G401 (cell line): ENCODE measurements at places on chromosomes 6 and 20. TPM values are rescaled to one million over a fixed set of nuclear protein-coding genes. Genes with fewer than 3 reads are reported as not detected.

Gene TCF21
- total RNA-seq: not detected in 2 replicates

Gene SLA2
- 0.10 TPM in 1 of 2 replicates, not detected in the other for total RNA-seq

Gene IPCEF1
- total RNA-seq: not detected in 2 replicates

Gene TRDN
- not detected in 2 replicates for total RNA-seq

Gene CST1
- not detected in 2 replicates for total RNA-seq

GRCh38 chr6:42278131-42278853, 60.6 kb upstream of the MRPS10 start:
- DNase-seq: no peak

DNA sequence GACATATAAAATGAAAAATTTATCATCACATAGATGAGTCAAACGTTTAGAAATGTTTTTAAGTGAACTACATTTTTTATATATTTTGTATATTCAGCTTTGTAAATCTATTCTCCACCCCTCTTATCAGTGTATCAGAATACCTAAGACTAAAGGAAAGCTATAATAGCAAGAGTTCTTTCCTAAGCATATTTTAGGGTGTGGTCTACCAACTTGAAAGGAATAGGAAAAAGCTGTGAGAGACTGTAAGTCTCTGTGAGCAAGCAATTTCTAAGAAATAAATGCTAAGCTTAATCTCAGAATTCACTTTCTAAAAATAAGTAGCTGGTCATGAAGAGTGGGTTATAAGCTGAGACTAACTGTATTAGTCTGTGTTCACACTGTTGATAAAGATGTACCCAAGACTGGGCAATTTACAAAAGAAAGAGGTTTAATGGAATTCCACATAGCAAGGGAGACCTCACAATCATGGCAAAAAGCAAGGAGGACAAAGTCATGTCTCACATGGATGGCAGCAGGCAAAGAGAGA, 175.4 kb upstream of the PREP start:
- DNase-seq: no peak

DNA sequence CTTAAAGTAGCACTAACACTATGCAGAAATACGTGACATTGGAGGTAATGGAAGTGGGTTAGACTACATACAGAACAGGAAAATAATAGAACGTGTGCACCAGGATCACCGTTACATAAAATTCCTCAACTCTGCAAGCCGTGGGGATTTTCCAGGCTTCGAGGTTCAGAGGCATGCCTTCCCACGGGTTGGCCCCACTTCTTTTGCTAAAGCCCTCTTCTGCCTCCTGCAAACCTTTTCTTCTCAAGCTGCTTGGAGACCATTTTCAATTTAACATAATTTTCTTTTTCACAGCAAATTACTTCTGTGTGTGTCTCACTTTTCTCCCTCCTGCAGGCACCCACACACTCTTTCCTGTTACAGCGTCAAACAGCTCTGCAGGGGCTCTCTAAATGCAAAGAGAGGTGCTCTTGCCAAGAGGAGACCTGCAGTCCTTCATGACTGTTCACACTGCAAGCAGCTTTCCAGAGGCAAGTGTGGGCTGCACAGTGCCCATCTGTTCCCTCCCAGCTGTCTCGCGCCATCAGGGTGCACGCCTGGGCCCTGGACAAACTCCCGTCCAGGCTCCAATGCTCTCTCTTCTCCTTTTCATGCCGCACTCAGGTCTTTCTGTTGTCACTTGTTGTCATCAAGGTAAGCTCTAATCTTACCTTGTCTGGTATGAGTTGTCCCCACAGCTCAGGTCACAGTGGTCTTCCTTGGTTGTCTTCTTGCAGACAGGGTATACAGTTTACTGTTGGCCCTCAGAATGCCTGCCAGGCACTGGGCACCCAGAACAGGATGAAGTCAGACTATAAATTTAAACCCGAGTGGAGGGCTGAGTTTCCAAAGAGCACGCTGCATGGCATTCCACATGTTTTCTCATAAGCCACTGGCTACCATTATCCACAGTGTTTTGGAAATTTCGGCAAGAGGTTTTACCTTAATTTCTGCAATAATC, 164.8 kb upstream of the GGTLC1 start:
- no peak for DNase-seq

GRCh38 chr6:162821102-162821501, 93.3 kb downstream of the PACRG start:
- peak; percentile 4 for DNase-seq

- DNase-seq: no peak
These were observed 34.3 kb downstream of the GJA10 start for GRCh38 chr6:89928604-89929003.

DNA sequence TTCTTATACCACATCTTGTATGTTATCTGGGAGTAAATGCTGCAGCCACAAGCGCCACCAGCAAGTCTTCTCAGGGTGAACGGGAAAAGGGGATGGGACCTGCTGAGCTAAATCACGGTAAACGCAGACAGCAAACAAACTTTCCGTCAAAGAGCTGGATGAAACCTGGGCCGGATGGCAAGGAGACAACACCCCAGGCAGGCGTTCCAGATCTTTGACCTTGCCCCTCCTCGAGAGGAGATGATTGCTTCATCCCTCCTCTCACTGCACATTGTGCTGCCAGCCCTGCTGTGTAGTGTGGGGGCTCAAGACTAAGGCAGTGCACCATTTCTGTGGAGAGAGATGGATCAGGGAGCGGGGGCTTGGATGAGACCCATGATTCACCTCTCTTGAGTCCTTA, 9.8 kb downstream of the RAET1E start:
- DNase-seq: no peak

- peak; percentile 93 for DNase-seq
These were observed 14.2 kb downstream of the FIG4 start for GRCh38 chr6:109705258-109705657.

DNA sequence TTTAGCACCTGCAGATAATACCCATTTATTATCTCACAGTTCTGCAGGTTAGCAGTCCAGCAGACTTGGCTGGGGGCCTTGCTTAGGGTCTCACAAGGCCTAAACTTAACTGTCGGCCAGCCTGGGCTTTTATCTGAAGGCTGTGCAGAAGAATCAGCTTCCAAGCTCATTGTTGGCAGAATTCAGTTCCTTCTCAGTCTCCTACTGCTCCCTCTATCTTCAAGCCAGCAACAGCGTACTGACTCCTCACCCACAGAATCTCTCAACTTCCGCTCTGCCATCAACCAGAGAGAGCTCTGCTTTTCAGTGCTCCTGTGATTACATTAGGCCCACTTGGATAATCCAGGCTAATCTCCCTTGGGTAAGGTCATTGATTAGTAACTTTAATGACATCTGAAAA, 30.2 kb upstream of the NHSL1 start:
- no peak for DNase-seq

GRCh38 chr6:79028641-79029314, 49.3 kb downstream of the PHIP start:
- DNase-seq: no peak

GRCh38 chr6:40700006-40700580, 112.9 kb upstream of the LRFN2 start:
- no peak for DNase-seq

DNA sequence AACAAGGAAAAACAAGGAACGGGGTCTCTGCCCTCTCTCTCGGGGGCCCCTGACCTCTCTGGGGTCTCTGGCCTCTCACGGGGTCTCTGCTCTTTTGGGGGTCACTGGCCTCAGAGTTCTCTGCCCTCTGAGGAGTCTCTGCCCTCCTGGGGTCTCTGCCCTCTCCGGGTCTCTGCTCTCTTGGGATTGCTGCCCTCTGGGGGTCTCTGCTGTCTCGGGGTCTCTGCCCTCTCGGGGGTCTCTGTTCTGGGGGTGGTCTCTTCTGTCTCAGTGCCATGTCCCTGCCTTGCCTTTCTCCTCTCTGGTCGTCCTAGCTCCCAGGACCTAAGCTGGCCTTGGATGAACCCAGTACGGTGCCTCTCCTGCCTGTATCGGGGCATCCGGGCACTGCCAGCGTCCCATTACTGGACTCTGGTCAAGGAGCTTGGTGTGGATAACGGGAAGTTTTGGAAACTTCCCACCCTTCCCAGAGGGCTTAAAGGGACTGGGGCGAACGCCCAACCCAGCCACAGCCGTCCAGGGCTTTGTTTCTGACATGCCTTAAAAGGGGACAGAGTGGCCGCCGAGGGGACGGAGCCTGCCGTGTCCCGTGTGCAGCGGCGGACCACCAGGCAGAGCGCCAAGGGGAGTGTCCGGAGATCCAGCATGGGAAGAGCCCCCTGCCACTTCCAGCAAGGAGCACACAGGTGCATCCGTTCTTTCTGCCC, 24.7 kb upstream of the MRGBP start:
- no peak for DNase-seq

DNA sequence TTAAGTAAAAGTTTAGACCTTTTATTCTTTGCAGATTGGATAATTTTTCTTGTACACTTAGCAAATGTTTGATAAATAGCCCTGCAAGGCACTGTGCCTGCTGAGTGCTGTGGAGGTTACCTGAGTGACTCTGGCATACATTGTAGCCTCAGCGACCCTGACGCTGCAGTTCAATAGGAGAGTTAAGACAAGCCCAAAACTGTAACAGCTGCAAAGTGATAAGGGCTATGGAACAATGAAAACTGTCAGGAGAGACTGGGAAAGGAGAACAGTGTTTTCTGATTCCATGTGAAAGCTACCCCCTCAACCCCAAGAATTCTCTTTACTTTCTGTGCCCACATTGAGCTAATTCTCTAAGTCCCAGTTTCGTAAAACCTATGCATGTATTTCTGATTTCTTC, 22.2 kb downstream of the HIVEP1 start:
- DNase-seq: no peak

GRCh38 chr20:53828682-53829254, 235.1 kb upstream of the ZNF217 start:
- peak; percentile 35 for DNase-seq

DNA sequence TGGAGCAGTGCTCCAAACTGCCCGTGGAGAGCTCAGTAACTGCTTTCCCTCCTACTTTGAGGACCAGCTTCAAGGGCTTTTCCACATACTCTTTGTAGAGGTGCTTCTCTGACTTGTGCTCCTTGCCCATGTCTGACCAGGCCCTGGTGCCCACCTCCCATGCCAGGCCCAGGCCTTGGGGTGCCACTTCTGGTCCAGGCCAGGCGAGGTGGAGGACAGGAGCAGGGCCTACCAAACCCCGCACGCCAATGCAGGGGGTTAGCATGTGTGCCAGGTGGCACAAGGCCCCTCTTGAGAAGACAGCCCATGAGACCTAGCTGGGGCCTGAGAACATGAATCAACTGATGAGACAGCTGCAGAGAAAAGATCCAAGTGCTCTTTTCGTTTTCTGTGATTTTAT, 47.0 kb upstream of the PLN start:
- DNase-seq: no peak

DNA sequence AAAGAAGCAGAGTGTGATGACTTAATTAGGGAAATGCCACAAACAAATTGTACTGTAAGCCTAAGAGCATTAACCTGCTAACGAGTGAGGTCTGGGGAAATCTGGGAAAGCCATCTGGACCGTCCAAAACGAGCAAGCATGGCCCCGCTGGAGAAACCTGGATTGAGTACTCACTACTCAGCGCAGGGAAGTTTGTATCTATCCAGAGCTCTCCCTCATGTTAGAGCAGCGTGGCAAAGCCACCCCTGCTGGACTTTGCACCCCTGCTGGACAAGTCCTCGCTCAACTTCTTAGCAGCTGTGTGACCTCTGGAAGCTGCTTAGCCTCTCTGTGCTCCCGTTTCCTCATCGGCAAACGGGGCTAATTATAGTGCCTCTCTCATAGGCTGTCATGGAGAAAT, 37.3 kb downstream of the PSMG4 start:
- no peak for DNase-seq

DNA sequence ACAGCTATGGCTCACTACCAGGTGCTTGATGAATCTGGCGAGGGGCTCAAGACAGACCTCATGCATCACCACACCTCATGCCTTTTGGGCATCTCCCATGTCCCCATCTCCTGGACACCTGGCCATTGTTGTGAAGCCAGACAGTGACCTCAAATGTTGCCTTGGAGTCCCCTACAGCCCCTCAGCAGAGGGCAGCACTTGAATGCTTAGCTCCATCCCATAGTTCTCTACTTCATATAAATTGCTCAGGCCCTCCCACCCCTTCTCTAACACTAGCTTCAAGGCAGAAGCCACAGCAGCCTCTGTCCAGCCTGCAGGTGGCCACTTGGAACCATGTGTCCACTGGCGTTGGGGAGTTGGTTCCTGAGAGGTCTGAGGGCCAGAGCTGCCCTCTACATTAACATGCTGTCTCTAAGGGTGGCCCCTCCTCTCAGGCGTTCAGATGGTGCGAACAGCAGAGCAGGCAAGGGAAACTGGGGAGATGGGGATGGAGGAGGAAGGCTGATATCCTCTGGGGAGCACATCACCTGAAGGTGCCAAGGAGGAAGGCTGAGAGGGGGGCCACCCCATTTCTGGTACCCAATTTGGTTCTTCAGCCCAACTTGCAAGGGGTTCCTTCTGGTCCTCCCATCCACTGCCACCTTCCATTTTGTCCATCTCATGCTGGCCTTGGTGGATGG, 31.3 kb downstream of the MOCS1 start:
- no peak for DNase-seq

DNA sequence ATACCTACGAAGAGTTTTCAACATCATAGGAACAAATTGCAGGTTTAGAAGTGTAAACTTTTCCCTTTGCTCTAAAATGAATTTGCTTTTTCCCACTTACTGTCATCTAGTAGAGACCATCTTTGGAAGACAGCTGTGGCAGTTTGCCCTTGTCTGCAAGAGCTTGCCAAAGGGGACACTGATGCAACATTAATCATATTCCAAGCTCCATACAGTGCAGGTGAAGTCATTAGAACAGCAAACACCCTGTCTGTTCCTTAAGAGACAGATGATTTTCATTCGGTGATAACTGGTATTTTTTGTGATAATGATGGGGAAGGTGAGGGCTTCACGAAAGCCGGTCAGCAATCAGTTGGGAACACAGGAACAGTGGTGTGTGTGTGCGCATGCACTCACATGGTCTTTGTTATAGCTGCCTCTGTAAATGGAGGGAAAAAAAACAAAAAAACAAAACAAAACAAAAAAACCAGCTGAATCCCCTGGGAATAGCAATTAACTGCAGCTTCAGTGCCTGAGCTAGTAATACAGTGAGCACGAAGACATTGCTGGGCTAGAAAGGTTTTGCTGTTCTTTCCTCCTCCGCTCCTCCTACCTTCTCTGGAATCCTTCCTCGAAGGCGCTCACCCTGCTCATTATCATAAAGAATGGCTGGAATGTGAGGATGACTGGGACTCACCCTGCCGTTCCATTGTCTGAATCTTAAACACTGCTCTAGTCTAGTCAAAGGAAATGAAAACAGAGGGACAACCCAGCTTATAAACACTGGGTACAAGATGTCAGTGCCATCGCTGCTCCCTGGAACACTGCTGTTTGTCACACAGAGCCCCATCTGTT, 35.2 kb upstream of the KIF13A start:
- DNase-seq: peak; percentile 80

- DNase-seq: no peak
These were observed 304.3 kb upstream of the SUPT3H start for GRCh38 chr6:45681860-45682511.
